Posterior vena cava (tissue), 2 donors: ENCODE measurements at places on chromosomes 6 and 20.

GRCh38 chr6:40799296-40800140, 212.4 kb upstream of the LRFN2 start:
- DNase-seq: no peak

DNA sequence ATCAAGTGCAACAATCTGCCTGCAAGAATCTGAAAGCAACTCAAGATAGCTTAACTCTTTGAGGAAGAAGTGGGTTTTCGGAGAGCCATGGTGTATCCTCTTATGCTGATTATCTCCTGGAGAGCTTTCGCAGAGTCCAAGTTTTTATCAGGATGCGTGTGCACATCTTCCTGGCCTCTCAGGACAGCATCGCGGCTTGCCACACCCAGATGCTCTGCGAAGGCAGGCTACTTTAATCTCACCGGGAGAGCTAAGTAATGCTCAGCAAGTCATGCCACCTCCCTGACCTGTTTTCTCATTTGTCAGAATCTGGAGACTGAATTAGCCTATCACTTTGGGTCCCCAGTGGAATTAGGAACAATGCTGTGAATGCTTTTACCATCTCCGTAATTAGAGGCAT, 52.9 kb downstream of the TTI1 start:
- DNase-seq: no peak

DNA sequence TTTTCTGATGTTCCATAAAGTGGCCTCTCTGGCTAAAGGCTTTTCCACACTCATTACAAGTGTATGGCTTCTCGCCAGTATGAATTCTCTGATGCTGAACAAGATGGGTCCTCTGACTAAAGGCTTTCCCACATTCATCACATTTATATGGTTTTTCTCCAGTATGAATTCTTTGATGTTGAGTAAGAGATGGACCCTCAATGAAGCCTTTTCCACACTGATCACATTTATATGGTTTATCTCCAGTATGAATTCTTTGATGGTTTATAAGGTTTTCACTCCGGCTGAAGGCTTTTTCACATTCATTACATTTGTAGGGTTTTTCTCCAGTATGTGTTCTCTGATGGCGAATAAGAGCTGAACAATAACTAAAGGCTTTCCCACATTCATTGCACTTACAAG, 20.4 kb downstream of the ZNF184 start:
- no peak for DNase-seq

DNA sequence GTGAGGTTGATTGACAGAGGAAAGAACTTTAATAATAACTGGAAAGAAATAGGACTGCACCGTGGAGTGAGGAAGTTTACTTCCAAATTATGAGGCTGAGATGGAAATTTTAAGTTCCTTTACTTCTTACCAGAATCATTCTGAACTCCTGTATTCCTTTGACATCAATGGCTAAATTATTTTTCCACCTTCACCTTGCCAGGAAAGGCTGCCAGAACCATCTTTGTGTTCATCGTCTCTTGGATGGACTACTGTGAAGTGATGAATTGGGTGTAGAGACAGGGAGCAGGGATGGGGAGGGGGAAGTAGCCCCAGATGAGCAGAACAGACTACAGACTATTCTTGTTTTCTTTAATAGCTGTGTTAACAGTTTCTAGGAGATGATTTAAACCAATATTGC, 102.1 kb upstream of the CEP162 start:
- no peak for DNase-seq

DNA sequence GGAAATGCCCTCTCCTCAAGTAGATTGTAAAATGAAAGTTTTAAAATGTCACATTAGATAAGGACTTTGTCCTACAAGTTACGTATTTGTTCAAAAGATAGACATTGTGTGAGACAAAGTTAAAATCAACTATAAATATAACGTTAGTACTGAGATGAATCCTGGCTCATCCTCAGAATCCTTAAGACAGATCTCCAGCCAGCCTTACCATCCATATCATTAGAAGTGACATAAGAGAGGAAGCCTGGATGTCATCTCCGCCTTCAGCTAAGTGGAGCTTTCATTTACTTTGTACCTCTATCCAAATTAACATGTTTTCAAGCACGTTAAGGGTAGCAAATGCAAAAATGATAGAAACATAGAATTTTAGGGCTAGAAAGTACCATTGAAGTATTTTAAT, 59.1 kb downstream of the SCAF8 start:
- no peak for DNase-seq

- no peak for DNase-seq
These were observed 72.8 kb upstream of the CNR1 start for GRCh38 chr6:88238901-88239300.

GRCh38 chr20:25257756-25258475, 10.0 kb downstream of the PYGB start:
- DNase-seq: peak; percentile 55
